ENCODE measurements at places on chromosomes 1 and 21.

- DNase-seq: no peak
These were observed at the start of gene METTL25B for GRCh38 chr1:156727926-156728598. Gene METTL25B, plus strand, starts transcription at chr1:156728469. Its CDS starts 636 bp downstream, at chr1:156729105.

DNA sequence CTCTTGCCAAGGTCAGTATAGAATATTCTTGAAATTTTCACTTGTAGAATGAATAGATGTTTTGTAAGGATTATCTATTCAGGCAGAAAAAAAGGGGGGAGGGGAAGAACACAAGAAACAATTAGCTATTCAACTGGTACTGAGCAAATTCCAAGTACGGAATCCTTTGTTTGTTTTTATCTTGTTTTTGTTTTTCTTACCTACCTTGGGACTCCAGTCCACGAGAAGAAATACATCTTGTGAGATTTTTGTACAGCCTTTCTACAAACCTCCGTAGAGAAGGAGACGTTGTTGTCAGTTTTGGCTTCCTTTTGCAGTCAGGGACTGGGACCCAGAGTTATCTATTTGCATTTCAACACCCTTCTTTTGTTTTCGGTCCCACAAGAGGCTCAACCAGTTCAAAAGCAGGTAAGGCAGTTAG lies 36.0 kb downstream of the ZNF281 start:
- DNase-seq: no peak

DNA sequence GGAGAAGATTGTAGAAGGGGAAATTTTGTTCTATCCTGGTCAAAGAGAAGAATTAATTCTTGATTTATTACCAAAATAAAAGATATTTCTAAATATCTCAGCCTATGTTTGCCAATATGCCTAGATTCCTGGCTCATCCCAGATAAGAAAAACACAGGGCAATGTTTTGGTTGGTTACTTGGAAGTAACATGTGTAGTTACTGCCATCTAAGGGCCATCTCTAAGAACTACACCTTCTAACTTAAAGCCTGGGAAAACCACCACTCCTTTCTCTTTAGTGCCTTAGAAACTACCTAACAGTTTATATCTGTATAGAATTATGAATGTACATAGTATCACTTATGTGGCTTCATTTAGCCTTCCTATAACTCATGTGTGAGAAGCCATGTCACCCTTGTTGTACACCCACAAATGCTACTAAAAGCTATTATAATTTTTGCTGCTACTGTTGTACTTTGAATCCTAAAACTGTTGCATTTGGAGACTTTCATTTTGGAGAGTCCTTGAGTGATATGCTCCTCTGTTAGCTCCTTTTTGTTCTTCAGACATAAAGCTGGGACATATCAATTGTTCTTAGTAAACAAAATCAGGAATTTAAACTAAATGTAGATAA lies 4.5 kb downstream of the AIM2 start:
- DNase-seq: no peak

DNA sequence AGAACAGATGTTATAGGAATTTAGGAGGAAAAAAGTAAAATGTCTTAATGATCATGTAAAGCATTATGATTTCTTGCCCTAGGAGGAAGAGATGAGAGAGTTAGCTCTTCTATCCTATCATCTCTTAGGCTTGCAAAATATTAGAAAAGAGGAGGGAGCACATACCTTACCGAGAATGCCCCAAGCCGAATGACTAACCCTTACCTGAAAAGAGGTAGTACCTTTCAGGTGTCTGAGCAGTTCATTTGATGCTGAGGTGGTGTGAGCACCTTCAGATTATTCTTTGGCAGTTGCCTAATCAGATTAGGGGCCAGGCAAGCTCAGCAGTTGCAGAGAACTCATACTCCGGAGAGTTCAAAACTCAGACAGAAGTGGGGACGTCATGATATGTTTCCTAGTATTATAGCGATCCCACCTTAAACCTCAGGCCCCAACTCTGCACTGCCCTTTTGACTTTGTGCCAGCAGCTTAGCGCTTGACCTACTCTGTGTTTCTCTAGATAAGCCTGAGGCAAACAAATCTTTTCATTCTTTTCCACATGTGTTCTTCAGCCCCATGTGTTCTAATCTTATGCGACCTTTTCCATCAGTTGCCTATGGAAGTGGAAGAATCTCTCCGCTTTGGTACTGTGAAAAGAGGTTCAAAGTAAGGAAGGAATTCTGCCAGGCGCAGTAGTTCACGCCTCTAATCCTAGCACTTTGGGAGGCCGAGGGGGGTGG lies 52.5 kb downstream of the ATP2B4 start:
- no peak for DNase-seq

- DNase-seq: no peak
These were observed 39.7 kb downstream of the TMCC2 start for GRCh38 chr1:205267306-205267902.

GRCh38 chr1:112735752-112736151 lies 20.6 kb upstream of the PPM1J start:
- no peak for DNase-seq

DNA sequence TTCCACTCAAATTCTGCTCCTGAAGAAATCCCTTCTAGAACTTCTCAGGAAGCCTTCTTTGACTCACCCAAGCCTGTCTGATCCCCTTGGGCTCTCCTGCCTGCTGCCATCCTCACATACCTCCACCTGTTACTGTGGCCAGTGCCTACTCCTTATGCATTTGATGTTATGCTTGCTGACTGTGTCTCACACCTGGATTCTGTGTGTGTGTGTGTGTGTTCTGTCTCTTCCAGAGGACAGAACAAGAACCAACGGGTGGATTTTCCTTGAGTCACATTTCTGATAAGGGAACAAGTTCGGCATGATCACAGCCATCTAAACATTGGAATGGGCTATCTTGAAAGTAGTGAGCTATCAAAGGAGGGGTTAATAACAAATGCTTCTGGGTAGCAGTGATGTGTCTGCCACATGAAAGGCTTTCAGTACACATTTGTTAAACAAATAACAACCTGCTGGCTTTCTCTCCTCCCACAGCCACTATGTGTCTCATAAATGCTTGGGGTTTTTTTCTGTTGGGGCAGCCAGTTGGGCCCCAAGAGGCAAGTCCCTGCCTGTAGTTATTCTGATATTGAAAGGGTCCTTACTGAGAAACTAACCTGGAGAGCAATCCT lies 8.9 kb upstream of the GPR37L1 start:
- no peak for DNase-seq

DNA sequence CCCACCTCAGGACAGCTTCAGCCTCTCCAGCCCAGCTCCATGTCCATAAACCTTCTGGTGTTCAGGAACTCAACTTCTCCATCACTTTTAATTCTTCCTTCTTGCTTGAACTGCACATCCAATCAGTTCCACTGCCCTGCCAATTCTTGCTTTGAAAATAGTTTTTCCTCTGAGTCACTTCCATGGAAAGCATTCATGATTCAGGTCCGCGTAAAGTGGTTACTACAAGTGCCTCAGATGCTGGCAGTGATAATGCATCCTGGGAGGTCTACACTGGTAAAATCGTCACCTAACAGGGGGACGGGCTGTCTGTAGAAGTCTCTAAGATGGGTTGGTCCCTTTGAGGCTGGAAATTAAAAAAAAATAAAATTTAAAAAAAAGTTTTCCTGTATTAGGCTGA lies 25.9 kb upstream of the RCAN1 start:
- no peak for DNase-seq

- no peak for DNase-seq
These were observed 16.8 kb downstream of the ATP8B2 start for GRCh38 chr1:154342132-154342531.
